Fibroblast of skin of left biceps (primary cell): ENCODE measurements at places on chromosomes 2 and 18.

- no peak for DNase-seq
Observed at GRCh38 chr2:223853425-223853837, 16.0 kb upstream of the AP1S3 start.

- DNase-seq = no peak
Observed at GRCh38 chr2:10183146-10183675, 60.7 kb downstream of the RRM2 start.

GRCh38 chr2:202017940-202018339, 15.7 kb upstream of the FZD7 start:
- DNase-seq = no peak

DNA sequence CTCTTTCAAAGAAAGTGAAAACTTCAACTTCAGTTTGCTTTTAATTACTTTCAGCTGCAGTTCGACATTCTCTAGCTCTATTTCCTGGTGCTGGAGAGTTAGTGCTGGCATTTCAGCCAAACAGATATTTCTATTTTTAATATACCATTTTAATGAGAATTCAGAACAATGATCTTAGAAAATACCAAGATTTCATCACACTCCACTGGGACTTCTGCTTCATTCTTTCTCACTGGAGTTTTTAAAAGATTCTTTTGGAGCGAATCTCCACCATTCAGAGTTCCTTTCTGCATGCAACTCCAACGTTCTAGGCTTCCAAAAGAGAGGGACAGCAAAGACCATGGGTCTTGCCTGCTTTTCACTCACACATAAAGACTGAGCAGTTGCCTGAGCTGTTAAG, 94.2 kb downstream of the CABLES1 start:
- peak; percentile 58 for DNase-seq

GRCh38 chr18:21472741-21473140, 127.8 kb downstream of the ESCO1 start:
- DNase-seq = no peak

DNA sequence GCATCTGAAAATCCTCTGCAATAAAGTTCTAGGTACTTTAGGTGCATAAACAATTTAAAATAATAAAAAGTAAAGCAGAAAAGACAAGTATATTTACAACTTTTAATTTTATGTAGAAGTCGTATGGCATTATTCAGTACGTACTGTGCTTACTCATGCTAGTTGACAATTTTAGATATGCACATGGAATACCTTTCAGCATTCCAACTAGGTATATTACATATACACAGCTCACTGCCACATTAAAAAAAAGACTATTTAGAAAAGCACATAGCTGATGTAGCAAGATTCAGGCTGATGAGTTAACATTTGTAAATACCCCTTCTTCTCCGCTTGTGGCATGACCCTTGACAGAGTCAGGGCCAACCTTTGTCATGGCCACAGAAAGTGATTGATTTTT, 171.2 kb downstream of the FBXO15 start:
- DNase-seq = no peak

GRCh38 chr2:16252891-16253290, 312.5 kb downstream of the MYCN start:
- DNase-seq = no peak

DNA sequence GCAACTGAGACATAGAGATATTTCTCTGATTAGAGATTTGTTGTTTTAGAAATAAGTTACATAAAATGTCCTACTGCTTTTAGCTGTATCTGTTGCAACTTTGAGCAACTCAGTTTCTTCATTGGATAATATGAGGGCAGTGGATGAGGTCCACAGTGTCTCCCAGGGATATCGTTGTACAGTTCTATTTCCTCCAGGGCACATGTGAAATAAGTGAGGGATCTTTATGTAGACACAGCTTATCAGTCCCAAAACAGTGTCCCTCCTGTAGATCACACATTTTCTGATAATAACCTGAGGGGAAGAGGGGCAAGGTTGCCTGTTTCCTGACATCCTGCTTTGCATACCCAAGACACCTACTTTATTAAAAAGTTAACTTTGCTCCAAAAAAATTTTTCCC, 1231.2 kb upstream of the ZEB2 start:
- no peak for DNase-seq

DNA sequence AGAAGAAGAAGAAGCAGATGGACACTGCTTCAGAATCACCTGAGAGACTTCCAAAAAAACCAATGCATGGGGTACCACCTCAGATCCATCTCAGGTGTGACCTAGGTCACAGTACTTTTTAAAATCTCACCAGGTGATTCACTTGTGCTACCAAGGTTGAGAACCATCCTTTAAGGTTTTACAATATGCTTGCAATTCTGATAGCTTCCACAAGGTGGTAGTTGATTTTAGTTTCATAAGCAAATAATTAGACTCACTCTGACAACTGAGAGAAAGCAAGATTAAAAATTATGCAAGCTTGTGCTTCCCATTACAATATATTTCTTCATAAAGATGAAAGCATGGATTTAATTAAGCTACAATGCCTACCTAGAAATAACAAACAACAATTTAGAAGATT, 355.1 kb downstream of the EN1 start:
- no peak for DNase-seq

GRCh38 chr2:237171881-237172280, 86.2 kb downstream of the COPS8 start:
- DNase-seq = no peak

DNA sequence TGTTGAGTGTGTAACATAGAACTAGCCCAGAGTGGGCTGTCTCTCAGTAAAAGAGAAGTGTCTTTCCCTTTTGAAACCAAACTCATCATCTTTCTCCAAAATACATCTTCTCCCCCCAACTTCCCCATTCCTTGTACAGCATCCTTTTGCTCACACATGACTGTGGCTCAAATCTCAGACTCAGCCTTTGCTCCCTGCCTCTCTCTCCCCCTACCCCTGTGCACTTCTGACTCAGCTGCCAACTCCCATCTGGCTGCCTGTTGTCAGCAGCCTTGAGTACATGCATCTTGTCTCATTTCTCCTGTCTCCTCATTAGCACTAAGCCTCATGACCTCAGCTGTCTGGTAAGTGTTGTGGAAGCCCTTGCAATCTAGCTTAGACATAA, 18.1 kb upstream of the MGAT4A start:
- no peak for DNase-seq

GRCh38 chr18:35811896-35812295, 160.6 kb upstream of the RMP24 start:
- no peak for DNase-seq

DNA sequence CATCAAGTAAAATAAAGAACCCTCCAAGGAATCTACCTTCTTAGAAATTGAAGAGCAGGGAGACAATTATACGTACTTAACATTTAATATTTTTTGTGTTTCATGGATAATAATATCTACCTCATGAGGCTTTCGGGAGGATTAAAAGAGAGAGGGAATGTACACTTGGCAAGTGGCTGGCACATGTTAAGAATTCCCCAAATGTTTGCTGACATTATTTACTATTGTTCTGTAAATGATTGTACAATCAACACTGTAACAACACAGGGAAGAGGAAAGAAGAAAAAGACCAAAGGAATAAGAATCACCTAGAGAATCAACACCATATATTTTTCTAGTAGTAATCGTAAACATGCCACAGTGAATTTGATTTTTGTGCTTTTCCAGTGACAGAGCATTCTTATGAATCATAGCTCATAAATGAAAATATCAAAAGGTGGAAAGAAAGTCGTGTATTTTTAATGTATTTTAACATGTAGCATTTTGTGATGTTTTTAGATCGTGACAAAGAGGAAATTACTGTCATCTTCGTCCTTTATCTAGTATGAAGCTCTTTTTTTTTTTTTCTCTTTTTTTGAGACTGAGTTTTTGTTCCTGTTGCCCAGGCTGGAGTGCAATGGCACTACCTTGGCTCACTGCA, 67.3 kb downstream of the B3GNT2 start:
- no peak for DNase-seq

GRCh38 chr2:152555048-152555447, 162.2 kb downstream of the PRPF40A start:
- DNase-seq = no peak

DNA sequence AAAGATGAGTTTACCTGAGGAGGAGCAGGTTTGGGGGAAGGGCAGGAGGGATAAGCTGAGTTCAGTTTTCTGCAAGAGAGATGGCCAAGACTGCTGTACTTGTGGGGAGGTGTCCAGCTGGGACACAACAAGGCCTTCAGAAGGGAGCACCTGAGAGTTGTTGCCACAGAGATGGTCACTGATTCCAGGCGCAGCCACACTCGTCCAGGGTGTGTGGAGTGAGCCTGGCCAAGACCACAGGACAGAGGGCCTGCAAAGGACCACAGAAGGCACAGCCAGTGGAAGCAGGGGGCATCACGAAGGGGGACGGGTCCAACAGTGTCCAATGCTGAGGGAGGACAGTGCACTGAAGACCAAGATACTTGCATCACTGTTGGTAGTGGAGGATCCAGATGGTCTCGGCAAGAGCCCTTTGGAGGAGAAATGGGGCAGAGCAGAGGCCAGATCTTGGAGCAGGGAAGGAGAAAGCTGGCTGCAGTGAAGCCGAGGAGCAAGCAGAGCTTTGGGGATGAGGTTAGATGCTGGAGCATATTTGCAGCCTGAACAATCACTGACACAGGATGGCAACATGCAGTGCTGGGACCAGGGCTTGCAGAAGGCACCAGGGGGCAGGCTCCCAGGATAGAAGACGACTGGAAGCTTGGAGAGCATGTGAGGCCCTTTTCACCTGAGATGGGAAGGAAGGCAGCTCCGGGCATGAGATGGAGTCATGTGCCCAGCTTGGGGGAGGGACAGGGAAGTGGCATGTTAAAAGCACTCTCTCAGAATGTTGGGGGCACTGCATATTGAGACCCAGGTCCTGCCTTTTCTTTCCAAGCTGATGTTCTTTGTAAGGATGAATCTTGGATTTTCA, 214.0 kb downstream of the CYP26B1 start:
- no peak for DNase-seq

GRCh38 chr2:40271094-40271493, 180.8 kb downstream of the SLC8A1 start:
- DNase-seq = no peak

- DNase-seq = no peak
Observed at GRCh38 chr2:224395620-224396390, 6.1 kb downstream of the FAM124B start.

- DNase-seq = no peak
Observed at GRCh38 chr18:10928011-10928771, 221.2 kb downstream of the PIEZO2 start.

DNA sequence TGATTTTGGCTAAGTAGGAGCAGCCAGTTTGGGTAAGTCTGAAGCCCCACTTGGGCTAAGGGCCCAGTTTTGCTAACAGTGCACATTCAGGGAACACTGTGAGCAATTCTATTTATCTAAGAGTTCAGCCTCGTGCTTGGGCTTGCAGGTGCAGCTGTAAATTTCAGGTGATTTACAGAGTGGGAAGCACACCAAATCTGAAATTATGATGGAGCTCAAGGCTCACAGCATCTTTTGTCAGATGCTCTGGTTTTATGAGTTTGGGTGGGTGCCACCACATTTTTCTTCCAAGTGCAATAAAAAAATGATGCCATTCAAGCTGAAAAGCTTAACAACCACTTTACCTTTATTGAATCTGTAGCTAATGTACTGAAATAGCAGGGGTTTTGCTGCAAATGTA, 671.2 kb downstream of the LRRTM4 start:
- DNase-seq = no peak

- no peak for DNase-seq
Observed at GRCh38 chr2:7029291-7030059, 112.3 kb downstream of the RNF144A start.

- DNase-seq = no peak
Observed at GRCh38 chr18:45749918-45750689, 26.1 kb downstream of the SLC14A1 start.

DNA sequence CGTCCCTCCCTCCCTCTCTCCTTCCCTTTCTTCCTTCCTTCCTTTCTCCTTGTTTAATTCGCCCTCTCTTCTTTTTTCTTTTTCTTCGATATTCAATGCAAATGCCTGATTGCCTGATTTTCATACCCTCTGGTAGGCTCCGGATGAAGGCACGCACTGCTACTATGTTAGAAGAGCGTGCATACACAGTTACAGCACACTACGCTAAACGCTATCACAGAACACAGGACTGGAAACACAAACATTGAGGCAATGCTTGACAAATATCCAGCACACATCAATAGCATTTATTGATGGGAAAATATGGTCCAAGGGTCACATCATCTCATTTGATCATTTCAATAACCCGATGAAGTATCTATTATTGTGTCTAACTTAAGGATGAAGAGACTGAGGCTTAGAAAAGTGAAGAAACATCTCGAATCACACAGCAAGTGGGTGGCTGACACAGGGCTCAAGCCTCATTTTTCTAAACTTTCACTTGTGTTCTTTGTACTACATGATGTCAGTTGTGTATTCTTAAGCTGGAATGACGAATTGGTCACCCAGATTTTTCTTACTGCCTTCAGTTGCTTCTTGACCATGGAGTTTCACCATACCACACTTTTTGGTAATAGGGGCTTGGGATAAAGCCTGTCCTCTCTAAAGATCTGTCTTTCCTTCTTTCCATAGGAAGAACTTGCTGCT, 101.8 kb downstream of the TRIB2 start:
- no peak for DNase-seq

DNA sequence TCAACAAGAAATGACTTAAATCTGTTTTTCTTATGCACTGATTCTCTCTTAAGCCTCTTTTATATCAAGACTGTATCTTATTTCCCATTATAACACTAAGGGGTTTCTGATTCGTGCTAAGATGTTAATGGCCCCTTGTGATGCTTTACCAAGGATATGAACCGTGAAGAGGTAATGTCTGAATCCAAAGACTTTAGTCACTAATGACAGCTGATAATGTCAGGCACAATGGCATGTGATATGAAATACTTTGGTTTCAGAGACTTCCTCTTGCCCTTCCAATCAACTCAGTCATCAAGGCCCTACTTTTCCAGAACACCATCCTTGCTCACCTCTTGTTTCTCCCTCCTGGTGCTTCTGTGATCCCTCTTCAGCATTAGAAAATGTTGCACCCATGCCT, 262.8 kb downstream of the KCNE4 start:
- no peak for DNase-seq

DNA sequence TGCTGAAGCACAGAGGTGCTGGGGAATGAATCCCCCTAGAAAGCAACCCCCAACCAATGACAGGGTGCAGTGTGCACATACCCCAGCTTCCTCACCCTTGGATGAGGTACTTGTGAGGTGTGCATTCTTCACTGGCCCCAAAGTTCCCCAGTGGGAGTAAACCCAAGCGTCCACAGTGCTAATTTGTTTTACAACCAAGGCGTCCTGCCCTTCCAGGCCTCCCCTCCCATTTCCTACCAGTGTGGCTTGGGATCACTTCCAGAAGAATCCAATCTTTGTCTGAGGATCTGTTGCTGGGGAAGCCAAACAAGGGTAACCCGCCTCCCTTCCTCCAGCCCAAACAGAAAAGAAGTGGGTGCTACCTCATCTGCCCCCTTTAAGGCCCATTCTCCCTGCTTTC, 40.3 kb upstream of the TEX51 start:
- DNase-seq = no peak

- DNase-seq = no peak
Observed at GRCh38 chr2:38301340-38301968, 75.6 kb downstream of the ATL2 start.
